ENCODE measurements at places on chromosomes 1 and 21.

DNA sequence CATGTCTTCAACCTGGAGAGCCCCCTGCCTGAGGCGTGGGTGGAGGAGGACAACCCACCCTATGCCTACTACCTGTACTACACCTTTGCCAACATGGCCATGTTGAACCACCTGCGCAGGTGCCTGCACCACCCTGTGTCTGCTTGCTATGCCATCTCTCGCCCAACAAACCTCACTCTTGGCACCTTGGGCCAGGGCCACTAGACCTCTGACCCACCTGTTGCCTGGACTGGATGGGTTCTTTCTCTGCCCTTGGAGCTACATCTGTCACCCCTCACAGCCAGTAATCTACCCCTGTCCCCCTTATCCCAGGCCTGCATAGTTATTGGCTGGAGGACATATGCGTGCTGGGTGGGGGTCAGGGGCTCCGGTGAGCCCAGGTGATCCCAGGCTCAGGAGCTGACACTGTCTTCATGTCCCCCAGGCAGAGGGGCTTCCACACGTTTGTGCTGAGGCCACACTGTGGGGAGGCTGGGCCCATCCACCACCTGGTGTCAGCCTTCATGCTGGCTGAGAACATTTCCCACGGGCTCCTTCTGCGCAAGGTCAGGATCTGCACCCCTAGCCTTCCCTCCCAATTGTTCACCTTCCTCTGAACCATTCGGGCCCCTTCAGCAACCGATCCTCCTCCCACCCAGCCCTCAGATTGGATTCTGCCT is 9.9 kb downstream of the AMPD2 start:
- no peak for DNase-seq

DNA sequence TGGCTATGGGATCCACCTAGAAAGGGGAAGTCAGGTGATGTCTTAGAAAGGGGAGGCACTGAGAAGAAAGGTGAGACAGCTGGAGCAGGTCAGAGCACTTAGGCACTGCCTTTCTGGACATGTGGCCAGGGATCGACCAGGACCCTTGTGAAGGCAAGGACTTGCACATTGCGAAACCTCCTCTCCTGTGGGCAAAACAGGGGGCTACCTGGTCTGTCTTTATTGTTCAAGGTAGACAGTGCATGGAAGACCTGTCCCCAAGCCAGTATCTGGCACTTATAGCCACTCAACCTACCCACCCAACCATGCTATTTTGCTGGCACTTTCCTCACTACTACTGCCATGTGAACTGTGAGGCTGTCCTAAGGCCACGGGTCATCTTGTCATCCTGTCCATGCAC is 67.2 kb downstream of the NAV1 start:
- no peak for DNase-seq

DNA sequence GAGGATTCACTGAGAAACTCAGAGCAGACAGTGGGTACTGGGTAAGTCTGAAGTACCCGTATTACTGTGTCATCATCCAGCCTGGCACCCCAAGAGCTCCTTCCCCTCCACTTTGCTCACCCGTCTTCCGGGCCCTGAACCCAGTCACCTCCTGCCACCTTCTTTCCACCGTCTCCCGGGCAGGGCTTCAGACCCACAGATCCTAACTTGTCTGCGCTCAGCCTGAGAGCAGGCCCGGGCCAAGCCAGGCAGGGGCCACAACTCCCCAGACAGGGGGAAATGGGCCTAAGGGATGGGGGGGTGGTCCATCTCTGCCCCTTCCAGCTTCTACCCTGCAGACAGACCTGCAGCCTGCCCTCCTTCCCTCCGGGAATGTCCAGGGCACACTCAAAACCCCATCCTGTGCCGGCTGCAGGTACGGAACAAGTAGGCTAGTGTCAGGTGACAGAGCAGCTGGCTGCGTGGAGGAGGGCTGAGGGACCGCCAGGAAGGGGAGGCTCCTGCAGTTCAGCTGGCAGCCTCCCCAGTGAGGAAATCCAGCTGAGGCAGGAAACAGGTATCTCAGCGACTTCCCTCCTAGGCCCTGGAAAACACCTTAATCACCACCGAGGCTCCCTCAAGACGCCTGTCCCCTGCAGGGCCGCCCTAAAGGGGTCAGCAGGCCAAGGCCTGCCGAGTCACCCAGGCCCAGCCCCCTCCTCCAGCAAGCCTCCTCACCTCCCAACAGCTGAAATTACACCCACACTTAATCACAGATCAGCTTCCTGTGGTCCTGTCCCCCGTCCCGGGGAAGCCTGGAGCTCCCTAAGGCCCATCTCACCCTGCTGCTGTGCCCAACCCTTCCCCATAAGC is 3.5 kb downstream of the HSPG2 start:
- no peak for DNase-seq

- DNase-seq = peak; percentile 49
Observed at GRCh38 chr1:70438529-70438928, 27.5 kb downstream of the CTH start.

DNA sequence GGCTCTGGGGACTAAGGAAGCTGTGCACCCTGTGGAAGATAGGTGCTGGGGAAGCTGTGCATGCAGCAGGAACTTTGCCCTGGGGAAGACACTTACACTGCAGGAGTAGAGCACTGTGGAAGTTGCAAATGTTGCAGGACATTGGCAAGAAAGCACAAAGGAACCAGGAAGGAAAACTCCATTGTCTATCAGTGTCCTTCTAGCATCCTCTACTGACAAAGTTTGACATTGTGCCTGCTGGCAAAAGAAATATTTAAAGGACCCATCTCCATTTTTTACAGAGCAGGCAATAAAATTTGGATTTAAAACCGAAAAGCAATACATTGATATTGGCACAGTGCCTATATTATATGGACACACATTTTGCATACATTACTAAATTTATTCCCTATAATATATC is 394.1 kb downstream of the PBX1 start:
- DNase-seq = no peak

- DNase-seq = no peak
Observed at GRCh38 chr1:197798492-197798891, 23.2 kb upstream of the DENND1B start.

- peak; percentile 79 for DNase-seq
Observed at GRCh38 chr1:177209357-177209756, 38.6 kb downstream of the BRINP2 start.

GRCh38 chr1:158996998-158997397 is 12.7 kb upstream of the IFI16 start:
- no peak for DNase-seq

DNA sequence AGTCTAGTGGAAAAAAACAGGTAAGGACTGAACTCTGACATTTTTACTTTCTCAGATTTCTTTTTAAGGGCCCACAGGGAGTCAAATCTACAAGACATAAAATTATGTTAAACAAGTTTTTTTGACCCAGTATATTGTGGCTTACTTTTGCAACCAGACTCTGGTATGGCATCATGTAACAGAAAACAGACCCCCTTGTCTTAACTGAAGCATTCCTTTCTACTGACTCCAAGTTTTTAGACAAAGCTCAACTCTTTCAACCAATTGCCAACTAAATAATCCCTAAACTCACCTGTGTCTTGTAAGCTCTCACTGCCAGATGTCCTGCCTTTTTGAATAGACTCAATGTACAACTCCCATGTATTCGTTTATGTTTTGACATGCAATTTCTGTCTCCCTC is 64.3 kb downstream of the FASLG start:
- no peak for DNase-seq

DNA sequence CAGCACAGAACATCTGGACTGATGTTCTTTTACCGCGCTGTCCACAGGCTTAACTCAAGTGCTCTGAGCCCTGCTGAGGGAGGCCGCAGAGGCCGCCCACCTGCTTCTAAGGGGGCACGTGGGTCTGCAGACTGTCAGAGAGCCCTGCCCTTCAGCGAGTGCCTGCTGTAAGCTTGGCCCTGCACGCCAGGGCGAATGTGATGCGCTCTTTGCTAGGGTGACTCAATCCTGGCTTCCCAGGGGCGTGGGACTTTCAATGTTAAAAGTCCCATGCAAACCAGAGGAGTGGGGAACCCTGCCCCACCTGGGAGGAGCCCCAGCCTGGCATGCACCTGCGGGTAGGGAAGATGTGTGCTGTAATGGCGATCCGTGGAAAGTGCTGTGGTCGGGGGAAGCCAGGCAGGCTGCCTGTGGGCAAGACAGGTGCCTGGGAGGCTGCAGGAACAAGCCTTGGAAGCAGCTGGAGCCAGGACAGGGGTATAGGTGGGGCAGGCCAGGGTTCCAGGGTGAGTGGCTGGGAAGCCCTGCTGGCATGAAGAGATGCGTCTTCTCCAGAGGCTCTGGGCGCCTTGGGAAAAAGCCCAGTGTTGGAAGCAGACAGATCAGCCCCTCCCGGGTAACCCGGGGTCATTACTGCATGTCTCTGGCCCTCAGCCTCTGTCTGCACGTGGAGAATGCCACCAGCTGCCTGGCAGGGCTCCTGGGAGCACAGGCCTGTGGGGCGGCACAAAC is 594 bp upstream of the PANK4 start:
- no peak for DNase-seq

DNA sequence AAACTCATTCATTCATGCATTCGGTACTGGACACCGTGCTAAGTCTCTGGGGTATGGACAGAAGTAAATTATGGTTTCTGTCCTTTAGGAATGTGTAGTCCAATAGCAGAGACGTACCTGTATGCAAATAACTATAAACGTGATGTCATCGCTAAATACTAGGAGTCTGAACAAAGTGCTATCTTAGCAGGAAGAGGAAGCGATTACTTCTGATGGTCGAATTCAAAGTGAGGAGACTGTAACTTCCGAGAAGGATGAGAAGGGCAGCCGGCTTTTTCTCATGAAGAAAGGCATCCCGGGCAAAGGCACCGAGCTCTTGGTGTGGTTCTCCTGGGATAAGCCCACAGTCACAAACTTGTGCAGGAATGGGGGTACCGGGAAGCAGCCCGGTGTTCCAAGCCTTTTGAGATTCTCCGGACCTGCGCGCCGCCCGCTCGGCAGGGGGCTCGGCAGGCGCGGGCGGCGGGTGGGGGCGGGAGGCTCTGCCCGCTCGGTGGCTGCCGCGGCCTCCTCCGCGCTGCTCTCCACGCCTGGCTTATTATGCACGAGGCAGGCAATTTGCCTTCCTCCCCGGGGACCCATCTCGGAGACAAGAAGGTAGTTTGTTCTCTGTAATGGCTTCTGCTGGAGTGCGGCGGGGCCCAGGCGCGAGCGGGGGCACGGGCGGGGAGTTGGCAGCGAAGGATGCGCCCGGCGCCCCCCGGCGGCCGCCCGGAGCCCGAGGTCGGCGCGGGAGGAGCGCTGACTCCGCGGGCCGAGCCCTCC is 67.5 kb upstream of the CD1D start:
- DNase-seq = peak; percentile 95

- DNase-seq = no peak
Observed at GRCh38 chr1:244074559-244075171, 23.6 kb downstream of the ZBTB18 start.

DNA sequence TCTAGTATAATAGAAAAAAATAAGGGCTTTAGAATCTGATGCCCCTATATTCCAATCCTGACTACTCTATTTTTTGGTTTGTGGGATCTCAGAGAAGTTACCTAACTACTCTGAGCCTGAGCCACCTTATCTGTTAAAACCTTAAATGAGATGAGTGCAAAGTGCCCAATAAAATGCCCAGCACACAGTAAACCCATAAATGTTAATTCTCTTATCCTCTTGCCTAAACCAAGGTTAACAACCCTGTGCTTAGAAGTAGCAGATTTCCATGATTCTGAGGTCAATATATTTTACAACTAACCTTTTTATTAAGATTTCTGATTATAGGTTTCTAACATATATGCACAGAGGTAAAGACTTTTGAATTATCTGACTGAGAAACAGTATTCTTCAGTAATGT is 35.8 kb downstream of the DOCK7 start:
- DNase-seq = no peak

DNA sequence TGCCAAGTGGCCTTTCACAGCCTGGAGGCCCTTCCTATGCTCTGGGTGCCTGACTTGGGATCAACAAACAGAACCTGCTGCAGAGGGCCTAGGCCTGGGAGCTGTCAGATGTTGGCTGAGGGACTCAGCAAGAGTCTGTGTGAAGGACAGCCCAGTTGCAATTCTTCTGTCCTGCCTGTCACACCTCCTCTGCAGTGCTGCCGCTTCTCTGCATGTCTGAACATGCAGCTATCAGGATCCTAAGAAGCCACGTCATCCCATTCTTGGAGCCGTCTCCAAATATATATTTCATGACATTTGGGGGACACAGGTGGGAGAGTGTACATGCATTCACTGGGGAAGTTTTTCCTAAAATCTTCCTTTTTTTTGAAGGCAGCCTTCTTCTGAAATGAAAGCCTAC is 8.6 kb downstream of the FCAMR start:
- DNase-seq = no peak

DNA sequence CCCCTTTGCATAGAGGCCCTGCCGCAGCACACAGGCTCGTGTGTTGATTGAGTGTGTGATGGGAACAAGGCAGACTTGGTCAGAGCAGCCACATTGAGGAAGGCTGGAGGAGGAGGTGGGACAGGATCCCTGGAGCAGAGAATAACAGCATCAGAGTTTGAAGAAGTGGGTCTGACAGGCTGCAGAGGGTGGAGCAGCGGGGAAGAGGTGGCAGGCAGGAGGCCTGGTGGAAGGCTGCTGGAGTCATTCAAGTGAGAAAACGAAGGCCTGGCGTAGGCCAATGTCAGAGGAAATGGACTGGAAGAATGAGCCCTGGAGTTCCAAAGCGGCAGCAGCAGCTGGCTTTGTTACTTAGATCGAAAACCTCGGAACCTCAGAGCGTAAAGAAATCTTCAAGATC is 115.0 kb upstream of the GRIK3 start:
- DNase-seq = no peak

GRCh38 chr1:214472364-214472763 is 79.0 kb downstream of the PTPN14 start:
- no peak for DNase-seq

DNA sequence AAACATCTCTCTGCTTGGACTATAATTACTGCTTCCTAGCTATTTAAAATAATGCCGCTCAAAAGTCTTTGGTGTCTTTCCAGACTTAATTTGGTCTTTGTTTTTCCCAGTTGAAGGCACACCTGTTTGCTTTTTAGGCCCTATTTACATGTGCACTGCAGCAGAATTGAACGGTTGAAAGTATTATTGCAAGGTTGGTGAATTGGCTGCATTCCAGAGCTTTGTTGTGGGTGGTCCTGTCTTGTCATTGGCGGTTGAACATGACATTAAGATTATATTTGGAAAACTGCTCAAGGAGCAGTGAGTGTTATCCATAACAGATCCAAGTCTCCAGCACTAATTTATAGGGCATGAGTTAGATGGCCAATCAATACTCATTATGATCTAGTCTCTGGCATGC is 656.3 kb downstream of the PTPRC start:
- no peak for DNase-seq

DNA sequence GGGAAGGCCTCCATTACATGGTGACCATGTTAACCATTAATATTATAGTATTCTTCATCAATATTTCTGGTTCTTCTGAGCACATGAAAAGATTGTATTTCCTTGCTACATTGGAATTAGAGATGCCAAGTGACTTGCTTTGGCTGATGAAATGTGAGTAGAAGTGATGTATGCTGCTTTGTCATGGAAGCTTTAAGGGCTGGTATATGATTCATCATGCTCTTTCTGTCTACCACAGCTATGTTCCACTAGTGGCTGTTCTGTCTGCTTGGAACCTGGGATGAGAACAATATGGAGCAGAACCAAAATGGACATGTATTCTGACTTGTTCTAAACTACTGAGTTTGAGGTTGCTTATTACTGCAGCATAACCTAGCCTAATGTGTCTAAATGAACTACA is 163.3 kb downstream of the TM2D1 start:
- no peak for DNase-seq

Data from A673 (cell line).